HEK293T (cell line): ENCODE measurements at places on chromosomes 7 and 10.

GRCh38 chr10:11238893-11239292 is 221.2 kb downstream of the CELF2 start:
- DNase-seq, result no peak

DNA sequence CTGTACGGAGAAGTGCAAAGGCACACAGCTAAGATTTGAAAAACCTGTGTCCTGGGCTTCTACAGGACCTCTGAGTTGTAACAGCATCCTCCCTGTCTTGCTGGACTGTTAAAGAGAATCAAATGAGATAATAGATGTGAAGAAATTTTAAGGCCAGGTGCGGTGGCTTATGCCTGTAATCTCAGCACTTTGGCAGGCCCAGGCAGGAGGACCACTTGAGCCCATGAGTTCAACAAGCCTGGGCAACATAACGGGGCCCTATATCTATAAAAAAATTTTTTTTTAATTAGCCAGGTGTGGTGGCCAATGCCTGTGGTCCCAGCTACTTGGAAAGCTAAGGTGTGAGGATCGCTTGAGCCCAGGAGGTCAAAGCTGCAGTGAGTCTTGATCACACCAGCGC is 2.9 kb upstream of the ARHGAP21 start:
- DNase-seq, result no peak

DNA sequence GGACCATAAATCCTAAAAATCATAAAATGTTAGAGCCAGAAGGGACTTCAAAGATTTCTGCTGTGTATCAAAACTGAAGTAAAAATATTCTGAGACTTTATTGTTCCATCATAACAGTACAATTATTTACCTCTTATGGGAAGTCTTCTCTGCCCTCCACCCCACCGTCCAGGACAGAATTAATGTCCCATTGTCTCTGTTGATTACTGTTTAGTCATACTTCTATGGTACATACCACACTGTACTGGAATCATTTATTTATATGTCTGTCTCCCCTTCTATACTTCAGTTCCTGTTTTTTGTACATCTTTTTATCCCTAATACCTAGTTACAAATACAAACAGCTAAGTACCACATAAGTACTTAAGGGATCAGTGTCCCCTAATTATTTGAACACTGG is 91.4 kb upstream of the CAPZA2 start:
- no peak for DNase-seq

GRCh38 chr10:31677195-31678138 is 251.2 kb downstream of the ARHGAP12 start:
- no peak for DNase-seq

GRCh38 chr10:30742471-30742870 is 112.9 kb upstream of the LYZL2 start:
- no peak for DNase-seq

DNA sequence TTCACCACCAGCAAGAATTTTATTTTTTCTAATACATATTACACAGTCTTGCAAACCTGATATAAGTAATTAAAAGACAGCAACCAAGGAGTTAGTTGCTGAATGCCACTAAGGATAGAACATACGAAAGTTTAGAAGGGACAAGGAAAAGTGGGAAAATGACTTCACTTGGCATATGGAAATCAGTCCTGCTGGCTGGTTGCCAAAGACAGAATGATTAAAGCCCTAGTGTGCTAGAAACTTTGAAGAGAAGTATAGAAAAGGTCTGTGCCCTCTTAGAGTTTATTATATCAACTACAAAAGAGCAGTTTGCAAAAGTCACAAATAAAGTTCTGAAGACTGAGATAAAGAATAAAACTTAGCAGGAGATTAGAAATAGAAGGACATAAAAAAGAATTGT is 5.8 kb upstream of the YAE1 start:
- no peak for DNase-seq

- no peak for DNase-seq
These were observed 34.0 kb downstream of the PRSS2 start for GRCh38 chr7:142804728-142805207.

DNA sequence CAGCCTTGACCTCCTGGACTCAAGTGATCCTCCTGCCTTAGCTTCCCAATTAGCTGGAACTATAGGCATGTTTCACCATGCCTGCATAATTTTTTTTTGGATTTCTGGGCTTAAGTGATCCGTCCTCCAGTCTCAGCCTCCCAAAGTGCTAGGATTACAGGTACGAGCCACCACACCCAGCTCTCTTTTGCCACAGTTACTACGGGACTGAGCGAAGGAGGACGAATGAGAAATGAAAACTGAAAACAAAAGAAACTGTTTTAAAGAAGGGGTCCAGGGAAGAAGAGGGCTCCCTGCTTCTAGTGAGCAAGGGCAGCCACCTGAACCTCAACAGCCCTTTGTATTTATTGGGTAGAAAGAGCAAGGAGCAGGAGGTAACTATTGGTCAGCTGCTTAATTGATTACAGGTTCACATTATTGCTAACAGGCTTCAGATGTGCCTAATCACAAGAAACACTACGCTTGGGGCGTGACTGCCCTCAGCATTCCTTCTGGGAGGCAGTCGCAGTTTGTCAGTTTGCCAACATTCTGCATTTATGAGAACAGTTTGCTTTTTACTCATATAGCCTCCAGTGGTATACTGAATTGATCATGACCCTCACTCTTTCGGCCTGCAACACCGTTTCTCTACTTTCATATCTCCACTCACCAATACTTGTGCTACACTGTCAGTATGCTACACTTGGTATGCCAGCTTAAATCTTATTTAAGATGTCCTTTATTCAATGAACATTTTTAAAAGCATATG is 676.8 kb downstream of the DNAJB9 start:
- no peak for DNase-seq

GRCh38 chr10:4772202-4772570 is 53.8 kb upstream of the AKR1E2 start:
- DNase-seq, result no peak

DNA sequence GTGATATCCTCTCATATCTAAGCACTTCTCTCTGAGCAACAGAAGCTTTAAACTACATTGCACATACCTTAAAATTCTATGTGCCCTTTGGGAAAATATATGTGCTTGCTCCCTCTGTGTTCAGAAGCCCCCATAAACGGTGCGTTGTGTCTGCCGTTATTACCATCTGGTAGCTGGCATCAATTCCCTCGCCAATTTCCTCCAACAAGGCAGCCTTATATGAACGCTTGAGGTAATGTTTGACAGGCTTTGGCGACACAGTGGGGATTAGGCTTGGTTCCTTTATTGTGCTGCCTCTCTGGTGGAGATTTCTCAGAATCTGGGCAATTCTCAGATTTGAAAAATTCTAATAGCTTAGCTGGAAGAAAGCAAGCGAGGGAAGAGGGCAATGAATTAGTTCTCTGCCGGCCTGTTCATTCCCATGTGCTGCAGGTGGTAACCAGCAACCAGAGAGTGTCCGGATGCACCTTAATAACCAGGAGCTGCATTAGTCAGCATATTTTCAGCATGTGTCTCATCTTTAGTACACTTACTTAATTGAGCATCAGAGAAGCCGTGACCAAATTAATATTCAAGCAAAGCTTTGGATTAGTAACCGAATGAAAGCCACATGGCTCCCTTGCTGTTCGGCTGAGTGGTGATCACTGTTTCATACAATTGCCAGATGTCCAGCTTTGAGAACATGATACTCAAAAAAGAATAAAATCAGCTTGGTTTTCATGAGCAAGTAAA is 7.3 kb upstream of the PPP1R17 start:
- no peak for DNase-seq

DNA sequence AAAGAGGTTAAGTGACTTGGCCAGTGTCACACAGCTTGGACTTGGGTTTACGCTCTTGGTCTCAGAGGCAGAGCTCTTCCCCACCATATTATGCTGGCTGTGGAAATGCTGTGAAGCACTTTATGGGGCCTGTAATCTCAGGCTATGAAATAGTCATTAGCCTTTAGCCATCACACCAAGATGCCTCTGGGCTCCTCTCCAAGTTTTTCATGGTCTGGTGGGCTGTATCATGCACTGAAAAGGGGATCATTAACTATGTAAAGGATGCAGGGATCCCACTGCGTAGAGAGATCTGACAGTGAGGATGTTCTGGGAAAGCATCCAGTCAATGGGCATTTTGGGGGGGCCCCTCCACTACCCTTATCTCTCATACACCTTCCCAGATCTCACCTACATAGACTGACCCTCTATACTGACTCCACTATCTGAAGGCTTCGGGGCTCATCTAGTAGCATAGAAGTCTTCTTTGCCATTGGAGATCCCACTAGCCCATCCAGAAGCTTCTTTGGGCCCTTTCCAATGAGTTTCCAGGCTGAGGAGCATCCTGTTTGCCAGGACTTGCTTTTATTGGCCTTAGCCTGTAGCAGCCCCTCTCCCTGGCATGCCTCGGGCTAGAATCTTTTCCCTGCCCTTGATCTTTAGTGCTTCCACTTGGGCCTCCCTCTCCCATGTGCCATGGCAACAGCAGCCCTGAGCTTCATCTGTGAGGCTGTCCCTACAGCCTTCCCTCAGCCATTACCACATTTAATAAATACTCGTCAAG is 19.6 kb downstream of the FRMPD2 start:
- no peak for DNase-seq

DNA sequence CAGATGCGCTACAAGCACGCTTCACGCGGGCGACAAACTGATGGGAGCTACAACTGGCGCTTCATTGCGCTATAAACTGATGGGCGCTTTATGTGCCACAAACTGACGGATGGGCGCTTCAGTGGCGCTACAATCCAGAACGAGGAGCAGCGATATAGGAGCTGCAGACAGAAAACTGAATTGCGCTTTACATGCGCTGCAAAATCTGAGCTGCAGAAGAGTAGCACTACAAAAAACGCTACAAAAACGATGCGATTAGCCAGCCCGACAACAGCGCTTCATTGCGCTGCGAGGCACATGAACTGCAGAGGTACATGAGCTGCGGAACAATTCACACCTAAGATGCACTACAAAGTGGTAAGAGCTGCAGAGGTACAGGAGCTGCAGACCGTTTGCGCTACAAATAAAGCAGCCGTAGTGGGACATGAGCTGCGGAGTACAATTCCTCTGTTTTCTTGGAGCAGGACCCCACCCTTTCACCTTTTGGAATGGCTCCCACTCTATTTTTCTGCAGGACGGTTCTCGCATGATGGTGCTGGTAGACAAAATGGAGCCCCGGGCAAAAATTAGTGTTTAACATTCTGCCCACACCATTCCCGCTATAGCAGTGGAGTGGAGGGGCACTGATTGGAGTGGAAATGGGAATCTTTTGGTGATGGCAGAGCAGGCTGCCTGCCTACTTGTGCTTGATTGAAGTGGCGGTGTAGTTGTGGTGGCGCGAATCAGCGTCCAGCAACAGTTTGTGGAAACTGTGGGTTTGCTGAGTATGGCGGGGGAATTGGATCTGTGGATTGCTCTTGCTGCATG is 1.2 kb upstream of the SGCE start:
- no peak for DNase-seq

DNA sequence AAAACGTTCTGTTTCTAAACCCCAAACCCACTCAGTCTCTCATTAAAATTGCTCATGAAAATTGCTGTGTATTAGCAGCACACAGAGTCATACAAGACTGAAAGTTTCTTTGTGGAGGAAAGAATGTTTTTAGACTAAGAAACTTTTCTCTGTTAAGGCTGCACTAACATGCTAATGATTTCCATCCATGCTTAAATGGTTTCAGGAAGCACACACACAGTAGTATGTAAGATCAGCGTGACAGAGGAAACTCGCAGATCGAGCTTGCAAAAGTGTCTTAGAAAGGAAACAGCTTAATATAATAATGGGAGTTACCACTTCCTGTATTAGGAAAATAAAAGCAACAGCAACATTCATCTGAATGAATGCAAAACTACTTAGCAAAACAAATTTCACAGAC is 112.7 kb downstream of the ICA1 start:
- DNase-seq, result no peak

GRCh38 chr10:60236869-60237524 is 152.7 kb downstream of the ANK3 start:
- DNase-seq, result no peak

- no peak for DNase-seq
These were observed 588 bp upstream of the ORC5 start for GRCh38 chr7:104208421-104208780.

GRCh38 chr10:100613846-100614245 is 78.1 kb downstream of the HIF1AN start:
- DNase-seq, result no peak

- no peak for DNase-seq
These were observed 12.7 kb upstream of the SVIL start for GRCh38 chr10:29647478-29647877.
